GM06990 (cell line): ENCODE measurements at places on chromosomes 4 and X.
A peak's percentile ranks its signal among the peaks of the same experiment; 100 is the strongest.

GRCh38 chr4:106852426-106852825 is 183.7 kb downstream of the DKK2 start:
- no peak for DNase-seq

DNA sequence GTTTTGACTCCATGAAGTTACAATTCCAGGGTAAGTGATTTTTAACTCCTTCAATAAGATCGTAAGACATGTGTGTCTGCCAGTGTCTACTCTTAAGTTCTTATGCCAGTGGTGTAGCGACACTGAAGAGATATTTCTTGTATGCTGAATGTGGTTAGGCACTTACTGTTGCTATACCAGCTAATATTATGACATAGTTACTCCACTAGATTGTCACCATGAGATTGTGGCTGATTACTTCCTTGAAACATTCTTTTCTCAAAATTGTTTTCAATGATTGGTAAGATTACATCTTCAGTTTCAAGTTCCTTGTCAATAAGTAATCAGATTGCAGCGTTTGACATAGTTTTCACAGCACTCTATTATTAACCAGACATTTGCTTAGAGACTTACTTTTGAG is 60.6 kb upstream of the PAGE5 start:
- no peak for DNase-seq

GRCh38 chr4:108036213-108036612 is 46.5 kb downstream of the HADH start:
- DNase-seq = peak; percentile 48

GRCh38 chr4:12519426-12519825 is 964.7 kb downstream of the RAB28 start:
- DNase-seq = no peak

DNA sequence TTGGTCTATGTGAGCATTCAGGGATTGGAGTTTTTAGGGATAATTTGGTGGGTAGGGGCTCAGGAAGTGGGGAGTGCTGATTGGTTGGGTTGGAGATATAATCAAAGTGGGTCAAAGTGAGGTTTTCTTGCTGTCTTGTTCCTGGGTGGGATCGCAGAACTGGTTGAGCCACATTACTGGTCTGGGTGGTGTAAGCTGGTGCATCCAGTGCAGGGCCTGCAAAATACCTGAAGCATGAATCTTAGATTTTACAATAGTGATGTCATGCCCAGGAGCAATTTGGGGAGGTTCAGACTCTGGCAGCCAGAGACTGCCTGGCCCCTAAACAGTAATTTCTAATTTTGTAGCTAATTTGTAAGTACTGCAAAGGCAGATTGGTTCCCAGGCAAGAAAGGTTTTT is 665.6 kb upstream of the PRKX start:
- no peak for DNase-seq

DNA sequence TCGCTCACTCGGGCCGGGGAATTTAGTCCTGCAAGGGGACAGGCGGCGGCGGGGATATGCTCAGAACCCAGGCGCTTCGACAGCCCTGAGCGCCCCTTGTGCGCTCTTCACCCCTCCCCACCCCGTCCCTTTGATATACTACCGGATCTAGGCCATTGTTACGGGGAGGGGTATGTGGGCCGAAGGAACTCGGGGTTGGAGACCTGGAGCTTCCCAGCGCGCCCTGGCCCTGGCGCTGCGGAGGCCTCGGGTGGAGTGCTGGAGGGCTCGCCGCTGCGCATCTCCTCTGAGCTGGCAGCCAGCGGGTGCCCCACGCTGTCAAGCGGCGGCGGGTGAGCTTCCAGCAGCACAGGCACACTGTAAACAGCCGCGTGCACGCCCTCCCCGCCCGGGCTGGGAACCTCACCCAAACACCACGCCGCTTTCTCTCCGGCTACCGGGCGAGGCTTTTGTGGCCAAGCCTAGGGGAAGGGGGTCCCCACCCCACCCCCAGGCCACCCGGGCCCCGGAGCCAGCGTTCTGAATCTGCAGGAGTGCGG is 54.5 kb upstream of the BCOR start:
- DNase-seq = no peak

DNA sequence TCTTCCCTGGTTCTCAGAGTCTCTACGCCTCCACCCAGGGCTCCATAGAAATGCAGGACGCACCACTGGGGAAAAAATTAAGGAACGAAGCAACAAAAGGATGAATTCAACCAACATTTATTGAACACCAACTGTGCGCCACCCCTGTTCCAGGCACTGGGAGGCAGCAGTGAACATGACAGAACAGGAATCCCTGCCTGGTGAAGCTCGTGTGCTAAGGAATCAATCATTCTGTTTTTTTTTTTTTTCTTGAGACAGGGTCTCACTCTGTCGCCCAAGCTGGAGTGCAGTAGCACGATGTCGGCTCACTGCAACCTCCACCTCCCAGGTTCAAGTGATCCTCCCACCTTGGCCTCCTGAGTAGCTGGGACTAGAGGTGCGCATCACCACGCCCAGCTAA is 1.9 kb upstream of the FTSJ1 start:
- no peak for DNase-seq

- no peak for DNase-seq
Measured at GRCh38 chr4:20643631-20644030, 56.6 kb upstream of the PACRGL start.

DNA sequence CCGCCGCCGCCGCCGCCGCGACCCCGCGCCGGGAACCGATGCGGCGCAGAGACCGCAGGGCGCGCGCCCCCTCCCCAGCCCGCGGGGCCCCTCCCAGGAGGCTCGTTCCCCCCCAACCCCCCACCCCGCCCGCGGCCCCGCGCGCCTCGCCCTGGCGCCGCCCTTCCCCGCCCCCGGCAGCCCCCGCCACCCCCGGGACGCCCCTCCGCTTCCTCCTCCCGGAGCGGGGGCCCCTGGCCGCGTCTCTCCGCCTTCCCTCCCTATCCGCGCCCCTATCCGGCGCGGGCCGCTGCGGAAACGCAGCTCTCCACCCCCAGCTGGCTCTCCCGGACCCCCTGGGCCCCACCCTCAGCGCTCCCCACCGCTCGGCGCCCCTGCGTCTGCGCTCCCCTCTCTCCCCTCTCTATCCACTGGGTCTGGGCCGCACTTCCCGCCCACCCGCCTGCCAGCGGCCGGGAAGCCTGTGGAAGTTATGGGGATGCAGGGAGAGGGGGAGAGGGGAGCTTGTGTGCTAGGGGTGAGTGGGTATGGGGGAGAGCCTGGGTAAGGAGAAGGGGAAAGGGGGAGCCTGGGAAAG is at the start of gene TMEM271:
TMEM271 (minus strand) TSS at position 51 of the 577 bp plus-strand sequence. CDS start 233 bp downstream, outside the sequence.
- DNase-seq = no peak

GRCh38 chr4:75547647-75548387 is 8.0 kb upstream of the ODAPH start:
- DNase-seq = no peak

DNA sequence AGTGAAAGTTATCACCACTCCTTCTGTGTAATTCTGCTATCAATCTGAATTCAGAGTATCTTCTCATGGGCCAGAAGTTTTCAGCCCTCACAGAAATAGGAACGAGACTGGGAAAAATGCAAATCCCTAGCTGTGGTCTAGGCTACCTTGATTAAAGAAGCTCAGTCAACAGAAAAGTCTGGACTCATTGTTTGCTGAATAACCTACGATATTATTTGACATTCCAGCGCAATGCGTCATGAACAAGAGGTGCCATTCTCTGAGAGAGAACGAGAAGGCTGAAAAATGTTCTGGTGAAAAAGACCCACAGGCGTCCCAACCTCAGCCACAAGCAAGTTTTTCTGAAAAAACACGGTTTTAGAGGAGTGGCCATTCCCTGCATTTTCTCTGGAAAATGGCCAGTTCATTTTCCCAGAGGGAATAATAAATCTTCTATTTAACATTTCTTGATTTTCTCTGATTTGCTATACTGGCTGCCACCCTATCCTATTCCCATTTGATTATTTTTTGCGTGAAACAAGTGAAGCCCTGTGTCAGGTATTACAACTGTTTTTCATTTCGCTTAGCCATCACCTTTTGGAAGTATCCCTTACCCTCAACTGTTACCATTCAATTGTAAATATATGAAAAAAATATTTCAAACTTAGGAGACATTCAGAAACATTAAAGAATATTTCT is 1117.6 kb upstream of the PRKX start:
- no peak for DNase-seq

GRCh38 chrX:4668802-4669536 is 955.5 kb upstream of the PRKX start:
- DNase-seq = no peak

DNA sequence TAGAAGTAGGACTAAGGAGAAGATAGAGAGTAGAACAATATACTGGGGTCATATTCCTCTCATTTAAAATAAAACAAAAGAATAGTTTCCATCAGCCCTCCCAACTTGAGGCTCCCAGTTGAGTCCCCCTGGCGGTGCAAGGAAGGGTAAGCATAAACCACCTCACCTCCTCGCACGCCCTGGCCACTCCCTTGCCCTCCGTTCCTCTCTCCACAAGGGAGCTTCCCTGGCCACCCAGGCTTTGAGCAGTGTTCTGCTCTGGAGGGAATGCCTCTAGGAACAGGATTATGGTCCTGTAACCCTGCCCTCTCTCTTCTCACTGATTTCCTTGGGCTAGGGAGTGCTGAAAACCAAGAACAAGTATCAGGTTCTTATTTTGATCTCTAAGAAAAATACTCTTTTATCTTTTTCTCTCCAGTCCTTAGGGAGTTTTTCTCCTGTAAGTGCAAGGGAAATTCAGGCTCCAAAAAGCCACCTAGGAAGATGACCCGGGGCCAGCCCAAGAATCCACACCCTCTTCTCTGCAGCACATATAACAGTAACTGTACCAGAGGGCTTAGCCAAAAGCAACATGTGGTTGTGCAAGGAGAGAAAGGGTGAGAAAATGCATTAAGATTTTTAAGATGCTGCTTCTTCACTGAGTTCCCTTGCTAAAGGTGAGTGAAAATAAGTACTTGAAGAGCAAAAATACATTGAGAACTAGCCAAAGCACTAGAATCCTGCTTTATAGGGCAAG is 69.9 kb downstream of the USP38 start:
- DNase-seq = no peak

DNA sequence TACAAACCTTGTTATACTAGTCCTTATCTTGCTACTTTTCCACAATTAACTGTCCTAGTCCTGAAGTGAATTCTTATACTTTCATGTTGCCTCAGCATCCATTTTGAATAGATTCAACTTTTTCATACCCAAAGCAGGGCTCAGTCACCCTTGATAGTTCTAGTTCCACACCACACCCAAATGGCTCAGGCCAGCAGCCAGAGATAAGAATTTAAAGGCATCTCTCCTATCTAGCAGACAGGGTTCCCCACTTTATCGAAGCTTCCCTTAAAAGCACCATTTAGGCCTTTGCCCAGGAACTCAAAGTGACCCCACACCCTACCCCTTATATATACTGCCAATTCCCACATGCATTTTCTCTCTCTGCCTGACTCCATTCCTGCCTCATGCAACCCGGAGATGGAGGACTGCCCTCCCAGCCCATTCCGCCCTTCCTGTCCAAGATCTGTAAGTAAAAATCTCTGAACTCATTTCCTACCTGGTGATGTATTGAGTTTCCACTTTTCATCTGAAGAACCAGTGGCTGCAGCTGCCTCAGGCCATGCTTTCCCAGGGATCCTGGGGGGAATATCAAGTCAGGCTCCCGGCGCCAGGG is 63.7 kb upstream of the TXK start:
- DNase-seq = no peak

GRCh38 chr4:20625426-20625825 is 74.8 kb upstream of the PACRGL start:
- DNase-seq = no peak

- DNase-seq = no peak
Measured at GRCh38 chr4:8260656-8261111, 8.9 kb upstream of the HTRA3 start.
